ENCODE measurements at places on chromosomes 13 and 19.

DNA sequence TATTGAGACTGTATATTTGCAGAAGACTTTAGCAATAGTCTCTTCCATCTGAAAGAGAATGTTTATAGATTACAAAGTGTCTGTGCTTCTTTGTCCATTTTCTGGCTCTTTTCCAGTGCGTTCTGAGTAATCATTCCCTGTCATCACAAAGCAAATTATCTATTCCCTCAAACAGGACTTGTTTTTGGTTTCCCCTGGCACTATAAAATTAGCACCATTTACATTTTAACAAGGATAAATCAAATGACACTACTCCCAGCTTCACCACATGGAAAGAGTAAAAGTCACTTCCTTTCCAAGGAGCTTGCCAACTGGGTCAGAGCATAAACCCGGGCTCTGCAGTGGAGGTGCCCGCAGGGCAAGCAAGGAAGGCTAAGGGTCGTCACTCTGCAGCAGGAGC, 88.1 kb downstream of the SHISA2 start:
- no peak for DNase-seq

DNA sequence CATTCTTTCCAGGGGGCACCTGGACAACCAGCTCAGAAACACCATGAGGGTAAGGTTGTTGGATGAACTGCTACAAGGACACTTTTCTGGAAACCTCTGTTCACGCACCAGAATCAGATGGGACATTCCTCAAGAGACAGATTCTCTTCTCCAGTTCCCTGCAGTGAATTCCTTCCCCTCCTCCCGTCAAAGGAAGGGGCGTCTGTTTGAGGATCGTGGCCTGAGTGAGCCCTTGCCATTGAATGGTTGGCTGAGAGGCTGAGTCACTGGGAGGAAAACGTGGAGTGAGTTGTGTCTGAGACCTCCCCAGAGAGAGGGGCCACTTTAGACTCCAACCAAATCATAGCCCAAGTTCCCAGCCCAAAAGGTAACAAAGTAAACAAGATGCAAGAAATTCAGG, 79.4 kb upstream of the ZNF507 start:
- no peak for DNase-seq

- no peak for DNase-seq
These were observed 19.7 kb downstream of the C3 start for GRCh38 chr19:6700586-6701316.

DNA sequence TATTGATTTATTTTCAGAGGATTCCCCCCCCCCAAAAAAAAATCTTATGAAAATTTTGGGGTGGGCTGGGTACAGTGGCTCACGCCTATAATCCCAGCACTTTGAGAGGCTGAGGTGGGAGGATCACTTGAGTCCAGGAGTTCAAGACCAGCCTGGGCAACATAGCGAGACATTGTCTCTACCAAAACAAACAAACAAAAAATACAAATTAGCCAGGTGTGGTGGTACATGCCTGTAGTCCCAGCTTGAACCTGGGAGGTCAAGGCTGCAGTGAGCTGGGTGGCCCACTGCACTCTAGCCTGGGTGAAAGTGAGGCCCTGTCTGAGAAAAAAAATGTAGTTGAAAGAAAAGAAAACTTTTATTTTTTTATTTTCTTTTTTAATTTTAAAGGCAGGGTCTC, 17.9 kb downstream of the NECTIN2 start:
- DNase-seq = no peak

GRCh38 chr13:73849292-73849691, 284.9 kb downstream of the KLF12 start:
- DNase-seq = no peak

DNA sequence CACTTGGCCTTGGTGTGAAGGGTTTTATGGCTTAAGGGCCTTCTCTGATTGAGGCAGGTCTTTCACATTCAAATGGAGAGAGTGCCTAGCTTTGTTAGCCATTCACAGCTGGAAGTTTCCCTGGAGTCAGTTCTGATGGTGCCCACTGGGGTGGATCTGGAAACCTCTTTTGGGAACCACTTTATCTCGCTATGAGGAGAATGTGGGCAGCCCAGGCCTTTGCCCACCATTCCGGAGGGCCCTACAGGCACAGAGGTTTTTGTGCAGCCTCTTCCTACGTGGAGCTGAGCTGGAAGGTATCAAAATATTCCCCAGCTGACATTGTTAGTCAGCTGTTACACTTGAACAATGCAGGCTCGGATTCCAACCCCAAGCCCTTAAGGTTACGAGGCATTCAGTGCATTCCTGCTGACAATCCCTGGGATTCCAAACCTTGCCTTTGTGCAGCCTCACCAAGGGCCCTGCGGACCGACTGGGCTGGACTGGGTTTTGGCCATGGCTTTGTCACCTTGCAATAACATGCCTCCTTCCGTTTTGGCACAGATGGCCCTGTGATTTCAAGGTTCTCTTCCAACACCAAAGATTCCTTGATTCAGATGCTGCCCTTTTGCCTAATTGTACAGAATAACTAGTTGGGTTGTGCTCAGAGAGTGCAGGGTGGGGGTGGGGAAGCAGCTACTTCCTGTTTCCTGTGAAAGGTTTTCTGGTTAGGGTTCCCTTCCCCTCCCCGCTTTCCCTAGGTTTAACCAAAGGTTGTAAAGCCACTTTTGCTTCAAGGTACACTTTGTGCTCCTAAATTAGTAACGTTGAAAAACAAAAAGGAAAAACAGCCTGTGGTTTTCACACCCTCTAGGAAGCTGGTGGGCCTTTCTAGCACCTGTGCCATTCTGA, 27.0 kb downstream of the SAE1 start:
- no peak for DNase-seq

DNA sequence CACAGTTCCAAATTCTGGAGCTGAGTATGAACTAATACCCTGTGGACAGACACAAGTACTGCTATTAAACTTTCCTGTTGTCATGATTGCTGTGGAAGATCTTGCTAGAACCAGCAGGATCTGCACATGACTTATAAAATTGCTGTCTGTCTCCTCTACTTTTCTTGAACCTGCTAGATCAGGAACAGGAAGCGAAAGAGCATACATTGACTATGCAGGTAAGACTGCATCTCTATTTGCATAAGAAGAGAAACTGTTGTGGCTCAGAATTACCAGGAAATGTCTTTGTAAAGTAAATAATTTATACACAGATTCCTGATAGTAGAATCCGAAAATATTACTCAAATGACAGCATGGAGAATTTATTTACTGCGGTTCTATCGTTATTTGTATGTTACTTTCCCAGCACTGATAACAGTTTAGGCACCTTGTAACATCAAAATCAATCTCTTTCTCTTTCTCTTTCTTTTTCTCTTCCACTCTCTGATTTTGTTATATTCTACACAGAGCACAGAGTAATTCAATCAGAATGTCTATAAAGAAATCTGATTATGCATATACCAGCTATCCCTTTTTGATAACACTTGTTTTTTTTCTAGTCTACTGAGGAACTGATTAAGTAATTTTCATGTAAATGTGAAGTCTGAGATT, 226.5 kb downstream of the MYO16 start:
- no peak for DNase-seq

DNA sequence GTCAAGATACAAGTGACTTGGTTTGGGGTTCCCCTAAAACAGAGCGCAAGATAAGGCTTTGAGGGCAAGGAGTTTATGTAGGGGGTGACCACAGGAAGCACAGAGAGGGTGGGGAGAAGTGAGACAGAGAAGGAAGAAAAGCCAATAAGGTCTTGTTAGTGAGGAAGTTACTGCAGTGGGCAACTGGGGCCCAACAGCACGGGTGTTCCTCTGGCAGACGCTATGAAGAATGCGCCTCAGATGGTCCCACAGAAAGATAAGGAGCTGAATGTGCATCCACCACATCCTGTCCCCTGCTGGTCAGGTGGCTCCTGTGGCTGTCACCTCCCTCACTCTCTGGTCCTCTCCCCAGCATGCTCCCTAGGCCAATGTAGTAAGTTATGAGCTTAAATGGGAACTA, 333.5 kb downstream of the TSHZ3 start:
- no peak for DNase-seq

DNA sequence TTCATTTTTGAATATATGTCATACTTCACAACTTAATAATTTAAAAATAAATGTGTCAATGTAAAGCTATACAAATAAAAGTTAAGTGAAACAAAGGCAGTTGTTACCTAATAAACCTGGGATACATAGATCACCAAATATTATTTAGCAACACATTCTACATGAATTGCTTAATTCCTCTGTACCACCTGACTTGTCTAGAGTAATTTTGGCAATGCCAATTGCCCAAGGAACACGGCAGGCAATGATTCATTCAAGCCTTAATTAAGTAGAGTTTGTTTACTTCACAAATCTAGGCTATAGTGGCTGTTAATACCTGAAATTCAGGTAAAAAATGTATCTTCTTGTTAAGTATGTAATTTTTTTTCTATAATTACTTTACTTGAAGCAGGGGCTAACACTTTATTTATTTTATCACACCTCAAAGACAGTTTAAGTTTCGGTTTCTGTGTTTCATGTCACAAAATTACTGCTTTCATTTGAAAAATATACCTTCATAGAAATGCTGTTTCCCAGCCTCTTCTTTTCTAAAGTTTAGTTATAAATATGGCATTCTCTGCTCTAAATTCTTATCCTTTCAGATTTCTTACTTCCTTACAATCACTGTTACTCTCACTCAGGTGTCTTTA, 705.7 kb downstream of the SLITRK5 start:
- no peak for DNase-seq

GRCh38 chr13:74136084-74136658, 2.0 kb upstream of the KLF12 start:
- no peak for DNase-seq

GRCh38 chr13:72643311-72643989, 84.0 kb downstream of the MZT1 start:
- DNase-seq = peak; percentile 31

- DNase-seq = no peak
These were observed 15.6 kb upstream of the C2CD4C start for GRCh38 chr19:424546-424945.

- no peak for DNase-seq
These were observed 3.6 kb upstream of the HPN start for GRCh38 chr19:35037716-35038622.

DNA sequence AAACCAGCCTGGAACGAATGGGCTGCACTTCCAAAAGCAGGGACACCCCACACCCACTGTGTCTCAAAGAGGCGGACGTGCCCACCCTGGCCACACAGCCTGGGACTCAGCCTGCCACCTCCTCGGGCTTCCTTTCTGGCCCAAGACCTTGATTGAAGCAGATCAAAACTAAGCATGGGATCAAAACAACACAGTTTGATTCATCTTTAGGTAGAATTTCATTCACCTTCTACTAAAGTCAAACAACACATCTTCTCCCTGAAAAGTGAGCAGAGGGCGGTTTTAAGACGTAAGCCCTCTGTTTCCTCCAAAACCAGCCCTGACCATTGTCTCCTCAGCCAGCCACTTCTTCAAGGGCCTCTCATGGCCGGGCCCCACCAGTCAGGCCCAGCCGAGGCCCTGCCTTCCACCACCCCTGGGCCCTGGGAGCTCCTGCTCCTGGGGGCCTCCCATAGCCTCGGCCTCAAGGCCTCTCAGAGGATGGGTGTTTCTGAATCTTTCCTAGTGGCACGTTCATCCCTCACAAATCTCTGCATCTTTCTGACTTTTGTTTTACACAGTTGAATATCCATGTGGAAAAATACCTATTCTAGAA, 6.3 kb upstream of the F10 start:
- no peak for DNase-seq

DNA sequence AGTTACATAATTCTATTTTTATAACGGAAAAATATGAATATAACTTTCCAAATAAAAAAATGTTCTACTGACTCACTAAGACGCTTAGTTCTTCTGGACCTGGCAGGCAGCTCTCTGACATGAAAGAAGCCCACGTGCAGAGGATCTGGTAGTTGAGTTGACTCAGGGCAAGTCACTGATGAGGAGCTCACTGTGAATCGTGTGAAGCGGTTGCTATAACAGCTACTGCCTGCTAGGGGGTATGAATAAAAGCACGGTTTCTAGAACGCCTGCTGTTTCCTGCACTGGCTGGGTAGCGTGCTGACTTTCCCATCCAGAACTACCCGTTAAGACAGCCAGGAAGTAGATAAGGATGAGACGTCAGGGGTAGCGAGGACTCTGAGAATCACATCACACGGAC, 54.7 kb upstream of the WASF3 start:
- peak; percentile 10 for DNase-seq

DNA sequence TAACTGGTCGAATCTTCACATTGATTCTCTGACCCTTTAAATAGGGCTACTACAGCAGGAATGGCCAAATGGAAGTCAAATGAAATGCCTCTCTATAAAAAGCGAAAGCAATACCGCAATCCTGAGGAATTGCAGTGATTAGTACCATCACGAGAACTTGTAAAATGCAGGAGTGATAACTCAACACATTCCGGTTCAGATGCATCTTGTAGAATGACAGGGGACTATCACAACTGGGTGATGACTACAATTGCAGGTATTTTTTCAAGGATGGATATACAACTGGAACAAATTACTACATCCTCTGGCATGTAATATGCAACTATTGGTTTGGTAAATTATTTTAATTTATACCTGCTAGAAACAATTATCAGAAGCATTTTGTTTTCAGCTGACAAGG, 140.4 kb downstream of the PCDH20 start:
- DNase-seq = no peak

DNA sequence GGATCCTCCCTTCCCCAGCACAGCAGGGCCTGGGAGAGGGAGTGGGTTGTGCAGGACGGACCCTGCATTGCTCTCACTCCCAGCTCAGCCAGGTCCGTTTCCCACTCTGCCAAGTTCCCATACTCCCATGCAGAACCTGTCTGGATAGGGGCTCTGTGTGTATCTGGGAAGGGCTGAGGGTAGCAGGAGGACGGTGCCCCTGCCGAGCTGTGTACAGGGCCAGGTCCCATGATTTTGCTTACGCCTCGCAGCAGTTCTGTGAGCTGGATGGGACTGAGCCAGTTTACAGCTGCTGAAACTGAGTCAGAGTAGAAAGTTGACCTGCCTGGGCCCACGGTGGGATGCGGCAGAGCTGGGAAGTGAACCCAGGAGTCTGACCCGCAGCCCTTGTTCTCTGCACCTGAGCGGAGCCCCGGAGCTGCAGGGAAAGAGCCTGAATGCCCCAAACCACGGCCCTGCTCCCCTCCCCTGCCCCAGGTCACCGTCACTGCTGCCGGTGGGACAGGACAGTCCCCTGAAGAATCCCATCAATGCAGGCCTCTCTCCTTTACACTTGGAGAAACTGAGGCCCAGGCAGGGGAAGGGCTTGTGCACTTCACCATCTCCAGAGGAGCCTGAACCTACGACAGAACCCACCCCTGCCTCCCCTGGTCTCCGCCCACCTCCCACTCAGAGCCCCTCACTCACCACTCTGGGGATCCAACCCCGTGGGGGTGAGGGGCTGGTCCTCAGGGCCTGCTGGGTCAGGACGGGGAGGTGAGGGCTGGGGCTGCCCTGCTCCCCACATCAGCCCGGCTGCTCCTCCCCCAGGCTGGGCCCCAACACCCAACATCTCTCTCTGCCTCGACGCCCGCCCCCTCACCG, 3.5 kb downstream of the LILRB5 start:
- no peak for DNase-seq

GRCh38 chr13:109273326-109273751, 513.0 kb downstream of the IRS2 start:
- DNase-seq = no peak

- DNase-seq = no peak
These were observed 40.9 kb downstream of the ATP7B start for GRCh38 chr13:51970349-51970748.

- DNase-seq = no peak
These were observed 80.5 kb downstream of the MBNL2 start for GRCh38 chr13:97302611-97303010.
